DMS153 (cell line): ENCODE measurements at places on chromosomes 12 and 14.

GRCh38 chr12:11672256-11673191, 23.1 kb downstream of the ETV6 start:
- DNase-seq, result no peak

- no peak for DNase-seq
Observed at GRCh38 chr12:54384591-54385041, at the start of gene ZNF385A. Gene ZNF385A (minus strand): TSS chr12:54384733. CDS start chr12:54384514, 219 bp downstream.

GRCh38 chr14:77605392-77605972, 11.0 kb downstream of the SPTLC2 start:
- no peak for DNase-seq

DNA sequence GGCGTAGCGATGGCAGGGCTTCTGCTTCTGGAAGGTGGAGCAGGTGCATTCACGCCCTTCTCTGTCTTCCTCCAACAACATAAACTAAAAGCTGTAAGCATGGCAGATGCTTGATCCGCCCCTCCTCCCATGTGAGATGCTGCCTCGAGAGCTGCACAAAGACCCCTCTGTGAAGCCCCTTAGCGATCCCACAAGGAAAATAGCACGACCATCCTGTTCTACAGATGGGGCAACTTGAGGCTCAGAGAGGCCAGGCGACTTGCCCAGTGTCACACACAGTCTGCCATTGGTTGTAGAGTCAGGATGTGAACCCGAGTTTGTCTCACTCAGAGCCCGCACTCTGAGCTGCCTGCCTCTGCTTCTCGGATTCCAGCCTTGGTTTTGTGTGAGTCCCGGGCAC, 144.4 kb downstream of the SCARB1 start:
- DNase-seq, result no peak

DNA sequence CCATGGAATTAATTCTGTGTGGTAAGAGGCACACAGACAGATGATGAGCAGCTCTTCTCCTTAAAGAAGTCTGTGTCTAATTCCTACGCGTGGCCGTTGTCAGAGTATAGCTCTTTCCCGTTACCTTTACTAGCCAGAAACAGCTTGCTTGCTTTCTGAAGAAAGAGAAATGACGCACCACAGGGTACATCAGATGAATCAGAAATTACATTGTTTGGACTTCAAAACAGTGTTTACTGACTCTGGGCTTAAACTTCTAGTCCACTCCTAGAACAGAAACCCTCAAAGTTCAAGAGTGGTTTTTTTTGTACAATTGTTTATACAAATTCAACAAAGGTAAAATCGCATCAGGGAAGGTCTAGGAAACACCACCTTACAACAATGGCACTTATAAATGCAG, 29.0 kb downstream of the RNF34 start:
- no peak for DNase-seq

DNA sequence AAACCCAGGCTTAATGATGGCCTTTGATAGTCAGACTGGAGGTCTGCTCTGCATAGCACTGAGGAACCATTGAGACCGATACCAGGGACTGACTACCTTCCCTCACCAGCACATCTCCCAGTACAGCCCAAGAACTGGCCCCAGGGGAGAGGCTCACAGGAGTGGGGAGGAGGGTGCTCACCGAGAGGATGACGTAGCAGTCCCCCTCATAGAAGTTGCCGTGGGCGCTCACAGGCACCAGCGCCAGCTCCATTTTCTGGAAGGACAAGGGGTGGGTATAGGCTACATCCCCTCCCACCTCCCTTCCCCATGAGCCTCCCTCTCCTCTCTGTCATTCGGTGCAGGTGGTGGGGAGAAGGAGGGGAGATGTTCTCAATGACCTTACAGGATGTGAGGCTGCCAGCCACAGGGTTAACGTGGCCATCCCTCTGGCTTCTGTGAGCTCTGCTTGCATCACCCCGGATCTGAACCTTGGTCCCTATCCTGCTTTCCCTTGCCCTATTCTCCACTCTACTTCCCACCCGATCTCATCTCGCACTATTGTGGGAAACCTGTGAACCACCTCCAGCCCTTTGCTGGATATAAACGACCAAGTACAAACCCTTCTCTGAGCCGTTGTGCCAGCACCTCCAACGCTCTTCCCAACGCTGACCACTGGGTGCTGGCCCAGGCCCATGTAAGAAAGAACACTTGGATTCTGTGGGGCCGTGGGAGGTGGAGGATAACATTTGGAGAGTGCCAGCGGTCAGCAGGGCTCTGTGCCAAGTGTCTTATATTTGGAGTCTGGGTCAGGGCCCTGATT, 4.4 kb downstream of the AVIL start:
- no peak for DNase-seq

GRCh38 chr12:88420457-88420856, 159.8 kb downstream of the KITLG start:
- DNase-seq, result no peak

- no peak for DNase-seq
Observed at GRCh38 chr14:65815127-65815526, 402.6 kb downstream of the FUT8 start.

DNA sequence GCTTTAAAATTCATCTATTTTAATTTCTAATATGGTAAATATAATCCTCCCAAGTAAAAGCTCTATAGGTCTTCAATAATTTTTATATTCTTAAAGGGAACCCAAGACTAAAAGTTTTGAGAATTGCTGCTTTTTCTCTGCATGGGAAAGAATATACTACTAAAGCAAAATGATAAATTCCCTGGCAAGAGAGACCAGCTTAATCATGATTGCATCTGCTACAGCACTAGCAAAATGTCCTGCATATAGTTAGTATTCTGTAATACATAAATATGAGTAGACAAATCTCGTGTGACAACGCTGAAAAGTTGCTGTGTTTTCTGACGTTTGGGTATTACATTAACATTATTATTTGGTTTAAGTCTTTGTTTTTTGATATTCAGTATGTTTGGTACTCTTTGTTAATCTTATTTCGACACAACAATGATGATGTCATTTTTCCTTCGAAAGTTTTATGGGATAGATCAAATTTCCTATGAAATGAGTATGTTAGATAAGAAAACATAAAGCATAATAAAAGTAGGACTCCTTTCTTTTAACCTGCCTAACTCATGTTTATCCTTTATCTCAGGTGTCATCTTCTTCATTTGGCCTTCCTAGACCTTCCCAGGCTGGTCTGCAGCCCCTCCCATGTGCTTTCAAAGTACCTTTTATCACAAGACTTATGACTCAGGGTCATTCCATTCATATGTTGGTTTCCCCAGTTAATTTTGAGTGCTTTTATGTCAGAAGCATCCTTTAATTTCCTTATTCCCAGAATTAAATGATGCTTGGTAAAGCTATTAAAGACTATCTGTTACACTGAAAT, 321.9 kb downstream of the RAD51B start:
- no peak for DNase-seq

GRCh38 chr12:39227218-39227617, 215.7 kb downstream of the KIF21A start:
- no peak for DNase-seq

- peak; percentile 51 for DNase-seq
Observed at GRCh38 chr12:13851828-13852227, 129.6 kb downstream of the GRIN2B start.

DNA sequence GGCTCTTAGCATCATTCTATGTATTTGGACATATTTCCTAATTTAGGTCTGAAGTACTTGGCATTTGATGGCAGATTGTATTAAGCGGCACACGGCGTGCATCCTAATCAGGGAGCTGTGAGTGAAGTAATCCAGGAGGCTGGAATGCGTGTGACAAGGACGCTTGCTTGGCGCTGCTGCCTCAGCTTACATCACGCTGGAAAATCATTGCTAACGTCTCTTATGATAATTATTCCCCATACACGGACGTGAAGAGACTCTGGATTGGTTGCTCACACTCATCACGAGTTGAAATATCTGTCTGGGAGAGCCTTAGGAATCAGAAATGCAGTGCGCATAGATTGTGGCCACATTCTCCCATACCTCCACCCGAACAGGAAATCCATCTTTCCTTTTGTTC, 85.3 kb downstream of the FBXW8 start:
- no peak for DNase-seq

DNA sequence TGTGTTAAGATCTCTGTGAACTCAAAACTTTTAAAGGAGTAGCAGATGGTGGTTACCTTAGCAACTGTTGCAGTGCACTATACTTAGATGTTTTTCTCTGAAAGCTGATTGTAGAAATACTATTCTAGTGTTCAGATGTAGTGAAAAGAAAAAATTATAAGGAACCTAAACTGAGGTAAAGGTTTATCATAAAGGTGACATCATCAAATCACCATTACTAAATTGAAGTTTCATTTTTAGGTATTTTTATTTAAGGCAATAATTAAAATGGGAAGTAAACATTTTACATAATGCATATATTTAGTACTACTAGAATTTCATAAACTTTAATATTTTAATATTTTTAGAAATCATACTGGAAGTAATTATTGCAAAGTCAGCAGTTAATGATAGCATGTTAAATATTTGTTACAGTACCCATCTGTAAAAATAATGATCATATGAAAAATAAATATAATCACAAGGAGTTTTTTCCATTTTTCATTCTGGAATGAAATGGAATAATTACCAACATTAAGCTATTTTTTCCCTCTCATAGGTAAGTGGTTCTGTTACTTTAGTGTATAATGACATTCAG, 141.1 kb upstream of the NAV3 start:
- DNase-seq, result no peak

- DNase-seq, result no peak
Observed at GRCh38 chr14:77212097-77212870, 30.7 kb downstream of the TMEM63C start.

DNA sequence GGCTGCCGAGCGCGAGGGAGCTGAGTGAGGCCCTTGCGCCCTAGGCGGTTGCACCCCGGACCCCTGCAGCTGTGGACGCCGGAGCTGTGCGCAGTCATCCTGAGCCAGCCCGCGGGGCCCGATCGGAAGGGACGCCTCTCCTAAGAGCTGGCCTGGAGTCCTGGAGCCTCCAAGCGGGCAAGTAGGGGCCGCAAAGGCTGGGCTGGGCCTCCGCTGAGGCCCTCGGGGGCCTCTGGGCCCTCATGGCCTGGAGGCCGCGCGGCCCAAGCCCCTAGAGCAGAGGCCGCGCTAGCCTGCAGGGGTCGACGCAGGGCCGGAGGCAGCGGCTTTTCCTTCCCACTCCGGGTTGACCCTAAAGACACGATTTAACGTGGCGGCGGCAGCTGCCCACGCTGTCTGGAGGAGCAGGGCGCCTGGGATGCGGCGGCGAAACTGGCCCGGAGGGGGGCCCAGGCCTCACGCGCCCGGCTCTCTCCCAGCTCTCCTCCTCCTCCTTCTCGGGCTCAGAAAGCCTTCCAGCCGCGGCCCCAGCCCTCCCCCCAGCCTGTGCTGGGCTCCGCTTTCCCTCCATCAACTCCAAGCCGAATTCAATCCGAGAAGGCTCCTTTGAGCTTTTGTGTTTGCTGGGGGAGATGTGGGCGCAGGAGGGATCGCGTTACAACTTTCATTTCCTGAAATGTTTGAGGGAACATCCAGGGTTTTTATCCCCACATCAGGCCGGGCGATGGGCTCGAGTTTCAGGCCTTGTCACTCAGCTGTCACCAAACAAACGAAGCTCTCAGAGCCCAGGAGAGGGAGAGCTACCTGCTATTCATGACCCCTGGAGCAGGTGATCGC, 11.6 kb downstream of the SIX1 start:
- peak; percentile 67 for DNase-seq

DNA sequence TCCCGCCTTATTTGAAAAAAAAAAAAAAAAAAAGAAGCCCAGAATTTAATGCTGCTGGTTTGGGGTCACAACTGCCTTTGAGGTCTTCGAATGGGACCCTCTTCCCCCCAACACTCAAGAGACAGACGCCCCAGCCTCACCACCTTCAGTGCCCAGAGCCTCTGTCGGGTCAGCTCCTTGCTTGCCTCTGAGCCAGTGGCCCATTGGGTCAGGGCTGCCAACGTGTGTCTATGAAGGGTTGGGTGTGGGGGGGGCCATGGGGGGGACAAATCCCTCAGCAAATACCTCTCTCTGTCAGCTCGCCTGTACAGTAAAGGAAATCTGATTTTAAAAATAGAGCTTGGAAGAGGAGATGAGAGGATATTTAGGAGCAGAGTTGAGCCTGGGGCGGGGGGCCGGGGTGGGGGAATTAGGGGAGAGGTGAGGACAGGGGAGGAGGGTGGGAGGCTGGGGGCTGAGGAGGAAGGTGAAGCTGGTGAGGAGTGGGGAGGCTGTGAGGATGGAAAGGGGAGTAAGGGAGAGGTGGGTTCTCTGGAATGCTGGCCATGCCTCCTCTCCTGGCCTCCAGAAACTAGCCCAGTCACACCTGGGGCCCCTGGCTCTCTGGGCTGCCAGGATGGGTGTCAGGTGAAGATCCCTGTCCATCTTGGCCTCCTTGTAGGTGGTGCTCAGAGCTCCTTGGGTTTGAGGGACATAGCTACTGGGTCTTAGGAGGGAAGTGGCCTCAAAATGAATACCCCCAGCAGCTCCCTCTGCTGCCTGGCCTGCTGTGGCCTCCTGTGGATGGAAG, 13.3 kb downstream of the RTL1 start:
- no peak for DNase-seq

DNA sequence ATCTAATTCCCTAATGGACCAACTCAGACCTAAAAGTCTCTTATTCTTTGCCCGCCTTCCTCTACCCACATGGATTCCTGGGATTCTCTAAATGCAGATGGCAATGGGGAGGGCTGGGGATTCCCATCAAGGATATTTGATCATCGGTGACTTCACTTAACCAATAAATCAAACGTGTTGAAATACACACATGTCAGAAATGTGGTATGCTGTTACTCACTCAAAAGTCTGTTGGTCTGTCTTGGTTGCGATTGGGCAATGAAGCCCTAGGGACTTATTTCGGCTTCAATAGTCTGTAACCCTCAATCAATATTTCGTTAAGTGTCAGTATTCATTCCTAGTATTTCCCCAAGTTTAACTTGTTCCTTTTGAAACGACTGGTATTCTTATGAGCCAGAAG, 117.2 kb upstream of the DIO3 start:
- no peak for DNase-seq

- DNase-seq, result no peak
Observed at GRCh38 chr14:99777951-99778350, 15.3 kb upstream of the EML1 start.

DNA sequence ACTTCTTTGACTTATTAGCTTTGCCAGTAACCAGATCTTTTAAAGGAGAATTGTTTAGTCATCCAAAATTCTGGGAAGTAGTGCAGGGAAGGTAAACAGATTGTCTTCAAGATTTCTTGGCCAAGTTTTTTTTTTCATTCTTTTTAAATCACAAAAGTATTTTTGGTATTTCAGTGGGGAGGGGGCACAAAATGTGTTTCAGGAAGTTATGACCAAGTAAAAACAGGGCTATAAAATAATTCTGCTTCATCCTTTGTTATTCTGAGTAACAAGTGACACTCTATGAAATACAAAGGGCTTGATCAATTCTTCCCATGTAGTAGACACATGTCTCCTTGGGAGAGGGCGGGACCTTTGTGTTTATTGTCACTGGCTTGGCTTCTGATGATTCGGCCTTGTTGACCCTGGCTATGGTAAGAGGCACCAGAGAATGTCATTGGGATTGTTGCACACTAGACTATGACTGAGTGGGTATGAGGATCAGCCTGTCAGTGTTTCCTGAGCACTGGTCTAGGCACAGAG, 55.4 kb downstream of the SUSD6 start:
- DNase-seq, result no peak
